ENCODE measurements at places on chromosomes 11 and 22.

GRCh38 chr11:12930850-12931249 is 78.3 kb upstream of the RASSF10 start:
- DNase-seq = no peak

GRCh38 chr11:14317659-14318325 is 41.2 kb downstream of the RRAS2 start:
- peak; percentile 59 for DNase-seq

GRCh38 chr11:19845626-19846025 is 133.0 kb downstream of the NAV2 start:
- no peak for DNase-seq

DNA sequence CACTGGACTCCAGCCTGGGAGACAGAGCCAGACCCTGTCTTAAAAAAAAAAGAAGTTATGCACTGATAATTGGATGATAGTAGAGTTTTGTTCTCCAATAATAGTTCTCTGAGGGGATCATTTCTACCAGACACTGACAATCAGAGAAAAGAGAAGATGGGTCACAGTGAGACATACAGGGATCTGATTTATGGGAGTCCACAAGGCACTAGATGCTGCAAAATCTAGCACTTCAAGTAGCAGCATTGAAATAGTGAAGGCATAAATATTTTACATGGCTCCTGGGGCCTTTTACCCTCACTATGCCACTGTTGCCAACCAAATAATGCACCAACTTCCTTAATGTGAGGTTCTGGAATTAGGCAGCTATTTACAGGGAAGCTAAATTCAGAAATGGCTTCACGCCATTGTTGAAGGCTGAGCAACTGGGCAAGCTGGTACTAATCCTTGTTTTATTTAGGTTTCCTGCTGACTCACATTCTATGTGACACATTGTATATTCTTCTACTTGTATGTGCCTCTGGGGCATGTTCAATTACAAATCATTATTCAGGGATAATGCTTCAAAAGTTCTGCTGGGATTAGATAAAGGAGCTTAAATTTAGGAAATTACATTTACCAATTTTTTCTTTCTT is 38.2 kb upstream of the ABTB2 start:
- DNase-seq = peak; percentile 98

GRCh38 chr11:76167590-76167989 is 38.7 kb downstream of the WNT11 start:
- no peak for DNase-seq

All from bronchial epithelial cell (primary cell).